A172 (cell line): ENCODE measurements at places on chromosomes 5 and 9. TPM values are rescaled to one million over a fixed set of nuclear protein-coding genes. Genes with fewer than 3 reads are reported as not detected.

DNA sequence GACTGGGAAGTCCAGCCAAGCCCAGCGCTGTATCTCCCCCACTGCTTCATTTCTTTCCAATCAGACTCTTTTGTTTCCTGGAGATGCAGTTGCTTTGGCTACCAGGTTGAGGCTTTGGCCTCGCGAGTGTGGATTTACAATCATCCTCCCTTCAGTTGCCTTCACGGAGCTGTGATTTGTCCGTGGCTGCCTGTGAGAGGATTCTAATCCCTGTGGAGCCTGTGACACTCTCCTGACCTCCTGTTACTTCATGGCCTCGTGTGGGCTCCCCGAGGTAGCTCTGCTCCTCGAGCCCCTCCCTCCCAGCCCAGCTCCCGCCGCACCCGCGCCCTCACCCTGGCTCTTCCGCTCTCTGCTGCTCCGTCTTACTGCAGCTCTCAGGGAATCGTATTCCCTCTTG, 107.2 kb upstream of the STC2 start:
- DNase-seq = no peak

DNA sequence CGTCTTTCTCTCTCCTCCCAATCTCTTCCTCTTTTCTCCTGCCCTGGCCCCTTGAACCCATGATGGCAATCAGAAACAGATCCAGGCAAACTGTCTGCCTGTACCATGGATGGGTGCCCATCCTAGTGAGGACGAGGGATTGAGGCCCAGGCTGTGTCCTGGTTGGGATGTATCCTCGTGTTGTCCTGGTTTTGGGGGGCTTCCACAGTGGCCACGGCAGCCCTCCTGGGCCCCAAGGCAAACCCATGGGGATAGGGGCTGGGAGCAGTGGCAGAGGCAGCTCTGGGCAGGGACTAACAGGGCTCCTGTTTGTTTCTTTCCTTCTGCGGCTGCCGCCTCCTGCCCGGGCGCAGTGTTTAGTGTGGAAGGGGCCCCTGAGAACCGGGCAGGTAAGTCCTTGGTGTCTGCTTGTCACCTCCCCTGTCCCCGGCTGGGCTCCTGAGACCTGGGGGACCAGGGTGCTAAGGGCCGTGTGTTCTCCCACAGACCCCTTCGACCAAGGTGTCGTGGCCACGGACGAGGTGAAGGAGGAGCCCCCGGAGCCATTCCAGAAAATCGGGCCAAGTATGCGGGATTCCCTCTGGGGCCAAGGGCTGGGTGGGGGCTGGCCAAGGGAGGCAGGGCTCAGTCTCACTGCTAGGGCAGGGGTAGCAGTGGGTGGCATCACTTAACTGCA, 70.0 kb downstream of the AMBP start:
- DNase-seq = no peak

- peak; percentile 63 for DNase-seq
These were observed 40.8 kb upstream of the GNPDA1 start for GRCh38 chr5:142053426-142054151.

DNA sequence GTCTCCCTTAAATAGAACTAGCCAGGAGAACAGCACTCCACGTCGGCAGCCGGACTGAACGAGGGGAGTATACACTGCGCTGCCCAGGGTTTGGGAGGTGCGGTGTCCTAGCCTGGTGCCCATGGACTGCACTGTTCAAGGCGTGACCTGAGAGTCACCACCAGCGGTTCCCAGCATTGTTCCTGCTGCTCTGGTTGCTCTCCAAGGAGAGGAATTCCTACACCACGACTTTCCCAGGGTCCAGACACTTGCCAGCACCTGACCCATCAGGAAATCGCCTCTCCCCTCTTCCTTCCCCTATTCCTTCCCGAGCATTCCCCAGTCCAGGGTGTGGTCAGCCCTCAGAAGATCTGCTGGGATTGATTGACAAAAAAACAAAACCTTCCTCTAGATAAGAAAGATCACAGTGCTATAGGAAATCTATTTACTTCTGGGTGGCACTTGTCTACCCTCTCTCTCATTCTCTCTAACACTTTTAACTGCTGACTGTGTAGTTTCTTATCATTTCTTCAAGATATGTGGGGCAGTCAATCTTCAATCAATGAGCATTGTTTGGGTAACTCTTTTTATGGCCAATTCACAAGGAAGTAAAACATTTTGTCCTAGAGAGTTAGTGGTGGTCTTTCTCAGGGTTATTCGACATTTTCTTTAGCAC, 297.8 kb upstream of the ACTBL2 start:
- peak; percentile 66 for DNase-seq

DNA sequence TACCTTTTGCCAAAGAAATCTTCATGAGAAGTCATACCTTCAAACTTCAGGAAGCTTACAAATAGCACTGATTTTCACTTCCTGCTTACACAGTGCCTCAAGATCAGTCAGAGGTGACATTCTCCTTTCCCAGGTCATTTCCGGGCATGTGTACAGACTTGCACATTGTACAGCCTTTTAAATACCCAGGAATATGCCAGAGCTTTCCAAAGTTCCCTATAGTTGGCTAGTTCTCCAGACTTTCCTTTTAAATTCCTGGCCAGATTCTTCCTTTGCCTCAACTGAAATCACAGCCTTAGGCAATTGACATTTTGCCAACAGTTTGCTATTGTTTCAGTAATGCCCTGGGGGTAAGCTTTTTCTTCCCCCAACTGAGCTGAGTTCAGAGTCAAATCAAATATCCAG, 47.2 kb downstream of the RFX3 start:
- DNase-seq = no peak

GRCh38 chr5:74199436-74200210, 440.9 kb downstream of the ENC1 start:
- peak; percentile 21 for DNase-seq

GRCh38 chr9:69060766-69061165, 25.2 kb downstream of the FXN start:
- no peak for DNase-seq

DNA sequence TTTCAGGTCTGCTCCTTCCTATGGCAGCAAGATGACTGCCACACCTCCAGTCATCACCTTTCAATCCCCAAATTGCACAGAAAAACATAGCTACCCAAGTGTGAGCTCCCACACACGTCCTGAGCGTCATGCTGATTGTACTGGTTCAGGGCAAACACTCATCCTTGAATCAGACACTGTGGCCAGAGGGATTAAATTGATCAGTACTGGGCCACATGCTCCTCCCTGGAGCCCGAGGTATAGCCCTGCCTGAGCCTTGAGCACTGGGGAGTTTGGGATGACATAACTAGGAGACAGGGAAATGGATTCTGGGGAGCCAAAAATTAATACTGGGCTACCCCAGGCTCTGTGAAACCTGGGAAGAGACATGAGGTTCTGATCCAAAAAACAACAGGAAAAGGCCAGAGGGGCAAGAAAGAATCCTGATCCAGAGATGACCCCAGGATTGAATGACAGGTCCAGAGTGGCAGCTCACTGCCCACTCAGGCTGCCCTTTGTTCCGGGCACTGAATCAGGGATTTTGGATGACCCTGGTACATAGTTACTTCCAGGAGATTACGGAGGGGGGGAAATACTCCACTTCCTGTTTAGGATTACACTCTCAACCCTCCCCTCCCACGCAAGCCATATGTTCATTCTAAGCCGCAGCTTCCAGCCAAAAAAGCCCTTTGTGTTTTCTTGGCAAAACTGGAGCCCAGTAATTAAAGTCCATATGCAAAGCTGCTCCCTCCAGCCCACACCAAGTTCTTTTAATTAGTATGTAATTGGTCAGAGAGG, 141.6 kb upstream of the SPRY4 start:
- no peak for DNase-seq

DNA sequence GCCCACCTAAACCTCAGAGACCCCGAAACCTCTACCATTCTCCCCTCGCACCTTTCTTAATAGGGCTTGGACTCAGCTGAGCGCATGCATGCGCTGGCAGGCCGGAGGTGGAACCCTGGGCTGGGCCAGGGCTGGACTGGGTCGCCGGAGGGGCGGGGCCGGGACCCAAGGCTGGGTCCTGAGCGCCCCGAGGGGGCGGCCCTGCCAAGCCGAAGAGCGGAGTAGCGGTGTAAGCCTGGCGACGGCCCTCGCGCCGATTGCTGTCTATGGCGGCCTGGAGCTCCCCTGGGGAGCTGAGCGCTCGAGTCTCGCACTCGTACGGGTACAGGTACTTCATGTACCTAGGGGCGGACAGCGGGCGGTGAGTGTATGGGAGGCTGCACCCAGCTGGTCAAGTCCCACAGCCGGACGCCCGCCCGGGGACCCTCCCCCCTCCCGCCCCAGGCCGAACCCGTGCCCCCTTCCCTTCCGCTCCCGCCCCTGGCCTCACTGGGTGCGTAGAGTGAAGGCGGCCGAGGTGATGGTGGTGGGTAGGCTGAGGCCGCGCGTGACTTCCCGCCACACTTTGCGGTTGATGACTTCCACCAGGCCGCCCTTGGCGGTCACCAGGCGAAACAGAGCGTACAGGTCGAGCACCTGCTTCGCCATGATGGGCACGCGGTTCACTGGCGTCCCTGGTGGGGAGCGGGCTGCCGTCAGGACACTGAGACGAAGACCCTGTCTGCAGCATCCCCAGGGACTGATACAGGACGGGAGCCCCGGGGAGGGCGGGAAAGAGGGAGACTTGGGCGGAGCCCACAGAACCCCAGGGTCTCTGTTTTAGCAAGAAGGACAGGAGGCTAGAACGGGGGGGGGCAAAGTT, 3.3 kb upstream of the DCTN3 start:
- DNase-seq = no peak

Gene WDR38
- not detected in 2 replicates for total RNA-seq

Gene ECM2
- 0.26 TPM in 1 of 2 replicates, not detected in the other for total RNA-seq
